NCI-H2029 treated with DMSO at 0.1 percent for 48 hours (cell line): ENCODE measurements at places on chromosomes 3 and 15.

GRCh38 chr15:95940431-95940985, 390.0 kb upstream of the NR2F2 start:
- DNase-seq, result no peak

DNA sequence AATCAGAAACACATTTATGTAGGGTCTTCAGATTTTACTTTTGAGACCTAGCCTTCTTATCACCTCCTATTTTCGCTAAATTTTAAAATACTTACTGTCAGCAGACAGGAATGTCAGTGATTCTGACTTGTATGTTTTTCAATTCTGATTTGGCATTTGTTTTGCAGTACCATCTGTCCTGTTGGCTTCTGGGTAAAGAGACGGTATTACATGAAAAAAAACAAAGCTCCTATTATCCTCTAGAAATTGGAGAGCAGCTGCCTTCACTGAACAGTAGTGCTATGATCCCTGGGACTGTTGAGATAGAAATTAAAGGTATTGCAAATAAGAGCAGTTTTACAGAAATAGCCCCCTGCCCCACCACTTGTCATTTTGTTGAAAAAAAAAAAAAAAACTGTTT, 8.4 kb downstream of the ARMC8 start:
- no peak for DNase-seq

DNA sequence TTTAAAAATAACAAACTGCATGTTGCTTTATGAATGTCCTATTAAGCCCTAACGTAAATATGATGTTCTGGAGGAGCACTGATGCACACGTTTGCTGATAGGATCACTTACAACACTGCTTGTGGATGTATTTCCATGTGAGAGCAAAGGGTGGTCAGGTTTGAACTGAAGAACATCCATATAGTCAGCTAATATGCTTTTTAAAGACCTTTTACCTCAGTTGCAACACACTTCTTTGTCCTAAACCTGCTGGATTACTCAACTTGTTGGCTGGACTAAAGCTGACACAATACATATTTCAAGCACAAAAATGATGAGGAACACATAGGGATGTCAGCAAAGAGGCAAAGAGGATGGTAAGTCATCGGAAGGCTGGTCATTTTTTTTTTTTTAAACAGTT, 186.6 kb downstream of the TIGIT start:
- no peak for DNase-seq

GRCh38 chr3:67646586-67647234, 7.7 kb downstream of the SUCLG2 start:
- DNase-seq, result no peak

DNA sequence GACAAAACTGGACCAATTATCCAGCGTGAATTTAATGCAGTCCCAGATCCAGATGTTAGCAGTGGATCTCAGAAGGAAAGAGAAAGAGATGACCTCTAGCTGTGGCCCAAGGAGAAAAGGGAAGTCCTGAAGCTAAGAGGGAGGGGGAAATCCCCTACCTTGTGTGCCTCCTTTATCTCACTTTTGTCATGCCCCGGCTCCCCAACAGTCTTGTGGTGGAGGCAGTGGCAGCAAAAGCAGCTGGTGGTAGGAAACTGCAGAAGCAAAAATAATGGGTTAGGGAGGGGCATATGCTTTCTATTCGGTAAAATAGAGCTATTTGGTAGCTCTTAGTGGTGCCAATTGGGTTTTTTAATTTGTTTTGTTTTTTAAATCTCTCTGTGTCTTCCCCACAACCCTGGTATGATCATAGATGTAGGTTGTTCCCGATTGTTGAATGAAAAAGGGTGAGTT, 56.5 kb downstream of the MCTP2 start:
- no peak for DNase-seq

DNA sequence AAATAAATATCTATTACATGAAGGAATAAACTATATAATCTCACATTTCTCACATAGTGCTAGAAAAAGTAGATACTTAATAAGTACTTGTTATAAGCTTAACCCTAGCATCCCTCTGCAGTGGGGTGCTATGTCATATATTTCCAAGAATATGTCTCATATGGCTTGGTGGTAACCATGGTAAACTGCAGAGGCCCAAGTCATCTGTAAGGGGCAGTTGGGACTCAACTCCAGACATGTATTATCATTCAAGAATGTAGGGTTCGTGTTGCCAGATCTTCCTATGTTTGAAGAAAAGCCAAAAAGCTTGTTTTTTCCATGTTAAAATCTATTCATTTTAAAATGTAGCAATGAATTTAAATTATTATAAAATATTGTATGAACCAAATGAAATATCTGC, 46.2 kb downstream of the ZNF385D start:
- DNase-seq, result no peak
